ENCODE measurements at places on chromosomes 2 and 18.

DNA sequence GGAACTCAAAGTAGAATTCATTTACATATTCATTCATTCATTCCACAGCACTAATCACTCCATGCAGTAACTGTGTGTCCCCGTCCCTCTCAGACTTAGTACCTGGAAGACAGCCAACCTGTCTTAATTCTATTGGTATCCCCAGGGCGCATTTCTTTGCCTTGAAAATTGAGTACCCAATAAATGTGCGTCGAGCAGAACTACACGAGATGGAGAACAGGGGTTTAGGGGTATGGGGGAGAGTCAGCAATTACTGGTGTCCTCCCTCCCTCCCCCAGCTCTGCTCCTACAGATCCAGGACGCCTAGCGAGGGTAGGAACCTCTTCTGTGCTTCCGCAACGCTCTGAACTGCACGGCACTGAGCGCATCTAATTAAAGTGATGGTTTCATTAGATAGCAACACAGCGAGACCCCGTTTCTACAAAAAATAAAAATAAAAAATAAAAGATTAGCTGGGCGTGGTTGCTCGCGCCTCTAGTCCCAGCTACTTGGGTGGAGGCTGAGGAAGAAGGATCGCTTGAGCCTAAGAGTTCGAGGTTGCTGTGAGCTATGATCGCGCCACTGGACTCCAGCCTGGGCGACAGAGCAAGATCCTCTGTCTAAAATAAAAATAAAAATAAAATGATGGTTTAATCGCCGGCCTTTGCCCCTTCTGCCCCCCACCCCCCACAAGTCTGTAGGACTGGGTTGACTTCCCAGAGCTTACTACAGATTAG is 614 bp upstream of the FKBP1B start:
- no peak for DNase-seq

GRCh38 chr2:74255660-74256213 is 57.3 kb downstream of the MTHFD2 start:
- no peak for DNase-seq

- no peak for DNase-seq
Observed at GRCh38 chr18:11324956-11325882, 175.8 kb upstream of the PIEZO2 start.

- DNase-seq, result no peak
Observed at GRCh38 chr2:91442246-91442905, 2750.9 kb downstream of the RPIA start.

DNA sequence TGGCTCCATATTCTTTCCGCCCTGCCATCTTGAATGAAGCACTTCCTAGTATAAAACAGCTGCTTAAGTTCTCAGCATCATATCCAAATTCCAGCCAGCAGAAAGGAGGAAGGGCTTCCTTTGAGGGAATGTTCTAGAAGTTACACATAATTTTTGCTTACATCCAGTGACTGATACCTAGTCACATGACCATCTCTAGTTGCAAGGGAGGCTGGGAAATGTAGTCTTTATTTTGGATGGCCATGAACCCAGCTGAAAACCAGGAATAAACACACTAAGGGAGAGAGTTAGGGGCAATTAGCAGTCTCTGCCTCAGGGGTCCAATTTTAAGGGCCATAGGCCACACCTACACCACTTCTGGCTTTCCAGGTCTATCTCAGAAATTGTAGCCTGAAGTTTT is 57.8 kb upstream of the LMAN1 start:
- no peak for DNase-seq

DNA sequence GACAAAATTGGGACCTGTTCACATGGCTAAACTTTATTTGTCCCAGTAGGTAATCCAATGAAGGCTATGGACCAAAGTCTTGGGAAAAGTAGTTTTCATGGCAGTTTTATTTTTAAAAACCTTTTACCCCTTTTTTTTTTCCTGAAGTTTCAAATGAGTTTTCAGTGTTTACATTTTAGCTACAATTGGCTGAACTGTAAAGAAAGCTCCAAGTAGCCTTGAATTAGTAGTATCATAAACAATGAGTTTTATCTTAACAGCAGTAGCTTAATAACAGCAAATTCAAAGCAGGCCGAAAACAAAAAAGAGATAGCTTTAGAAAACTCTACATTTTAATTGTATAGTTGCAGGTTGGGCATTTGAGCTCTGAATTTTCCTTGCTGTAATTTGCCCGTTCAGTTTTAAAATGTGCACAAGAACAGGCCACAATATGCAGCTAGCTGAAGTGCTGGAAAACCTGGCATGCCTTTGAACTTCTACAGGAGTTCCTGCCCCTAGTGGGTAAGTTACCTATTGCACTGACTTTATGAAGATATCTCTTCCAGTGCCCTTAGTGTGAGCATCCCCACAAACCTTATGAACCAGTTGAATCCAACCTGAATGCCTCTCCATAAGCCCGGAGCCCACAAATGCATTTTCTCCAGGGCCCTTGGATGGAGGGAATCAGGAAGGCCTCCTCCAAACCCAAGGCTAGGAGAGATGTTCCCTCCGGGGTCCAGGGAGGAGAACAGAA is 106.7 kb downstream of the XRCC5 start:
- DNase-seq, result no peak

DNA sequence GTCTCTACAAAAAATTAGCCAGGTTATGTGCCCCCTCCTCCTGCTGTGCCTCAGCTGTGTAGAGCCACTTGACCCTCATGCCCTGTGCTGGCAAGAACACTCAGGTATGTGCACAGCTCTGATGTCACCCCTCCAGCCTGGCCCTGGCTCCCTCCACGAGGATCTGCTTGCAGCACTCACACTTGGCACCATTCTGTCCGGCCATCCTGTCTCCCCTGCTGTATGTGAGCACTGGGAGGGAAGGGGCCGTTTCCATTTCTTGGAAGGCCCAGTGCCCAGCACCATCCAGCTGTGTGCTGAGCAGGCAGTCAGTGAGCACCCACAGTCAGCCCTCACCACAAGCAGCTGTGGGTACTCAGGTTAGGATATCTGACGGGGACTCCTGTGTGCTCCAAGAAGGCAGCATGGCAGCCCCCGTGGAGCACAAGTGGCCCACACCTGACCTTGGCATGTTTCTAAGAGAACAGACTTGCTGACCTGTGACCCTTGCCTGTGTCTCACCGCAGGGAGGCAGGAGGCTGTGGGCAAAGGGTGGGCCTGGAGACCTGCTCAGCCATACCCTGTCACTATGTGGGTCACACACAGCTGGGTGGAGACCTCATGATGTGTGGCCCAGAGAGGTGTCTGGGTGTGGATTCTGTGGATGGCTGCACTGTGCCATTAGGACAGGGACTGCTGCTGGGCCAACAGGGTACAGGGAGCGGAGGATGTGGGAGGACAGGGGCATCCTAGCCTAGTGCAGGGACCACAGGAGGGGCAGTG is 31.5 kb downstream of the USP34 start:
- no peak for DNase-seq

GRCh38 chr2:178208817-178209216 is 14.5 kb downstream of the OSBPL6 start:
- DNase-seq, result no peak

GRCh38 chr2:219010162-219010756 is 17.0 kb upstream of the CRYBA2 start:
- DNase-seq, result no peak

DNA sequence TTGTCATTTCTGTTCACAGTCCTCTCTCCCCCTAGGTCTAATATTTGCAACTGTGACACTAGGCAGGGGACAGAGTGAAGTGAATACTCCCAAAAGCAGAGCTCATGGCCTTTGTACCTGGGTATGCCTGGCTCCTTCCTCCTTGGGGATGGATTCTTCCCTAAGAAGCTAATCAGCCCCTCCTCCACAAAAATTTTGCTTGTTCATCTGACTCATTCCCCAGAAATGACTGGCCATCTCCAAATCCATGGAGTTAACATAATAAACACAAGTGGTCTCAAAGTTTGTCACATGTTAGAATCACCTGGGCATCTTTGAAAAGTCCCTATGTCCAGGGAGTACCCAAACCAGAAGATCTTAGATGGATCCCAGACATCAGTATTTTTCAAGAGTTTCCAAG is 65.3 kb downstream of the SUCLG1 start:
- no peak for DNase-seq

DNA sequence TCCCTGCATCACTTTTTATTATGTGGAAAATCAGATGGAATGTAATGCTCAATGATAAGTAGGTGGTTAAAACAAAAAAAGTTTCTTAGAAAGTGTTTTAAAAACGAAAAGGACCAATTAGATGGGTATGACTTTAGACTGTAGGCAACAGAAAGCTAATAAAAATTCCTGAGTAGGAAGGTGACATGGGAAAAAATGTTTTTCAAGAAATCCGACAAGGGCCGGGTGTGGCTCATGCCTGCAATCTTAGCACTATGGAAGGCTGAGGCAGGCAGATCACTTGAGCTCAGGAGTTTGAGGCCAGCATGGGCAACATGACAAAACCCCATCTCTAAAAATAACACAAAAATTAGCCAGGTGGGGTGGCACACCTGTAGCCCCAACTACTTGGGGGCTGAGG is 126.1 kb downstream of the THADA start:
- DNase-seq, result no peak

- DNase-seq, result peak; percentile 22
Observed at GRCh38 chr2:64525317-64525613, 1.1 kb downstream of the AFTPH start.

GRCh38 chr2:107001062-107001461 is 115.1 kb upstream of the ST6GAL2 start:
- no peak for DNase-seq

GRCh38 chr2:187230088-187230487 is 218.0 kb downstream of the CALCRL start:
- no peak for DNase-seq

GRCh38 chr2:359047-359446 is 71.2 kb upstream of the ALKAL2 start:
- no peak for DNase-seq

DNA sequence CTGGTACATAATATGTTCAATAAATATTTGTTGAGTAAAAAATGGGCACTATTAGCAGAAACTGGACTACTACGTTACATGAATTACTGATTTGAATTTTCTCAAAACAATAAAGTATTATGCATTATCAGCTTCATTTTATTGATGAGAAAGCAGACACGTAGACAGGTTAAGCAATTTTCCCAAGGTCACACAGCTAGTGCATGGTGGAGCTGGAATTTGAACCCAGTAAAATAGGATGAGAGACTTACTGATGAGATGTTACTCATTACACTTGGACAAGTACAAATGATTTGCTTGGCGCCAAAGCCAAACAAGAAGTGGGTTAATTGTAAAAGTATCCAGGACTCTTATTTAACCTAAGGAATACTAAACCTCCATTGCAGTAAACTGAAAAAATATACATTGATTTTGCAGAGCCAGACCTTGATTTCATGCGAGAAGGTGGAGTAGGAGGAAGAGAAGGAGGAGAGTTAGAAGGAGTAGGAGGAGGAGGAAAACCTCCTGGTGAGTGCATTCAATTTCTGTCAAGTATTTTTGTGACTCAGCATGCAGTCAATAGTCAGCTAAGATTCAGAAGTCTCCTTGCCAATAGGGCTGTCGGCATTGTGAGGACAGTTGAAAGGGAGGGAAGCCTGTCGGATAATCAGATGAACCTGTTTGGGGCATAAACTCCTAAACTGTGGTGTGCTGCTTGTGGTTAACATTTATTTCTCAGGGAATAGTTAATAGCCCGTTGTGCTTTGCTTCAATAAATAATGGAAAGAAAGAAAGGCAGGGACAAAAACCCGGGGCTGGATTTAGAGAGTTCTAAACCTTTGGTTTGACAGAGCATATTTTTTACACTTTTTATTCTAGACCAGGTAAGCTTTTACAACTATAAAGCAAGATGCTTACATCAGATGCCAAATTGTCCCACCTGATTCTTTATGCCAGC is 77.0 kb upstream of the TACR1 start:
- no peak for DNase-seq

DNA sequence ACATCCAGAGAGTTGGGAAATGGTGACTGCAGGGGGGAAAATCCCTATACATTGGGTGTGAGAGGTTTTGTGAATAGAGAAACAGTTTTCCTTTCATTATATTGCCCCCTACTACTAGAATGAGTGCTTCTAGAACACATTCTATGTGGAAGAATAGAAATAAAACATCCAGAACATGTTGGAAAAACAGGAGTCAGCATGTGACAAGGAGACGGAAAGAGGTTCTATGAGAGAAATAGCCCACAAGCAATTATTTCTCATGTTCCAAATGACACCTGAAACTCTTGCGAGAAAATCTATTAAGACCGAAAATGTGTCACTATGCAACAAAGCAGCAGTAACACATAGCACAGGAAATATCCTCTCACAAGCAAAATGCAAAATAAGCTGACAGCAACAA is 202.7 kb upstream of the SPOPL start:
- no peak for DNase-seq
